ENCODE measurements at places on chromosomes 6 and 20. TPM values are rescaled to one million over a fixed set of nuclear protein-coding genes. Genes with fewer than 3 reads are reported as not detected.

The OR2H1 gene
- not detected for polyA plus RNA-seq

DNA sequence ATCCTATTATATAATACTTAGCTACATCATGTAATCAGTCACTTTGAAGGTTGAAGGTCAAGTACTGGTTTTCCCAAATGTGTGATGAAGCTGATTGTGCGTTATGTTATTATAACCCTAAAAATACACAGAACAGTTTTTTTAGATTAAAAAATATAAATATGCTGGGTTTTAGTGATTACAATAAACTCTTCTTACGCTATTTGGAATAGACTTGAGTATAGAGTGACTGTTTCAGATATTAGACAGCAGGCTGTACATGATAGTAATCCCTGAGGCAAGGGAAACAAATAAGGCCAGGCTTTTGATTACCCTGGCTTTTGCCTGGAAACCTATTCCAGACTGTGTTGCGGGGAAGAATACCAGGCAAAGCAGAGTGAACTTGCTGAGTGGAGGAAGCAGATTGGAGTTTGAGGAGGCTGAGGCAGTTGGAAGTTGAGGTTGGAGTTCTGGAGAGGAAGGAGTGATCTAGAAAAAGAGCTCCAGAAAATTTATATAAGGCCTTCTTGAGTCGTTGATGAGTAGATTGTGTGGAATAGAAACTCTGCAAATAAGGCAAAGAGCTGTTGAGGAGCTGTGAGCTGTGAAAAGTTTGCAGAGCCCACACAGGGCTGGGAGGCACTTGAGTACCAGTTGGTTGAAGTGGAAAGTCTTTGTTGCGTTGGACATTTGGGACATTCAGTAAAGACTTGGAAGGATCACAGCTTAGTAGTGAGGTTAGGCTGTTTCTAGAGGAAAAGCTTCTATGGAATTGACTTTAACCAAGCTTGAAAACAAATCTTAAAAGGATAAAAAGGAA is 26.4 kb downstream of the MAP3K4 start:
- DNase-seq = no peak

DNA sequence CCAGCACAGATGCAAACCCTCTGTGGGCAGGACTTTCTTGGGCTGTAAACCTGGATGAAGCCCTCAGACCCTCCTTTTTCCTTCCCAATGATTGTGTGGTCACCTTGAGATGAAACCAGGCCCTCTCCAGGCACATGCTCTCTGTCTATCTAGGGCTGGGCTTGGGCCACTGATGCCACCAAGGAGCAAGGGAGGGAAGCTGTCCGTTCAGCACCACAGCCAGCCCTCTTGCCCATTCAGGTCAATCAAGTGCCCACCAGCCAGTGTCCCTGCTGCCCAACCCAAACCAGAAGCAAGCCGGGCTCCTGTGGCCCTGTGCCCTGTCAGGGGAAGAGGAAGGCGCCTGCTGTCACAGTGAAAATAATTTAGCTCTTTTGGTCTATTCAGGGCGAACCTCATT is 8.0 kb downstream of the STMN3 start:
- no peak for DNase-seq

- no peak for DNase-seq
Observed at GRCh38 chr20:24393903-24394302, 75.5 kb upstream of the SYNDIG1 start.

DNA sequence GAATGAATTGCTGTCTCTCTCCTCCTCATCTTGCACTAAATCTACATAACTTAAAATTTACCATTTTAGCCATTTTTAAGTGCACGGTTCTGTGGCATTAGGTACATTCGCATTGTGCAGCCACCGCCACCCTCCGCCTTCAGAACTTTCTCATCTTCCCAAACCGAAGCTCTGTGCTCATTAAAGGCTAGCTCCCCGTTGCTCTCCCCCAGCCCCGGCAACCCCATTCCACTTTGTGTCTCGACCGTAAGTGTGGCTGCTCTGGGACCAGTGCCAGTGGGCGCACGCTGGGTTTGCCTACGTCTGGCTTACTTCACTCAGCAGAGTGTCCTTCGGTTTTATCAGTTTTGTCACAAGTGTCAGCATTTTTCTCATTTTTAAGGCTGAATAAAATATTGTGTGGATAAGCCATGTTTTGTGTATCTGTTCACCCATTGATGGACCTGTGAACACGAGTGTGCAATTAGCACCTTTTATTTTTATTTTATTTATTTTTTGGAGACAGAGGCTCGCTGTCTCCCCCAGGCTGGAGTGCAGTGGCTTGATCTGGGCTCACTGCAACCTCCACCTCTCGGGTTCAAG is 16.8 kb downstream of the SLC17A9 start:
- DNase-seq = no peak

GRCh38 chr6:72623808-72624207 is 1.9 kb downstream of the KCNQ5 start:
- no peak for DNase-seq

- no peak for DNase-seq
Observed at GRCh38 chr20:63890201-63890576, 4.7 kb upstream of the DNAJC5 start.

GRCh38 chr20:59765599-59766177 is 161.3 kb downstream of the PHACTR3 start:
- DNase-seq = no peak

The VSTM2L gene
- 7.4 TPM for polyA plus RNA-seq
